Esophagus squamous epithelium (tissue), 5 donors: ENCODE measurements at places on chromosomes 3 and 15.

DNA sequence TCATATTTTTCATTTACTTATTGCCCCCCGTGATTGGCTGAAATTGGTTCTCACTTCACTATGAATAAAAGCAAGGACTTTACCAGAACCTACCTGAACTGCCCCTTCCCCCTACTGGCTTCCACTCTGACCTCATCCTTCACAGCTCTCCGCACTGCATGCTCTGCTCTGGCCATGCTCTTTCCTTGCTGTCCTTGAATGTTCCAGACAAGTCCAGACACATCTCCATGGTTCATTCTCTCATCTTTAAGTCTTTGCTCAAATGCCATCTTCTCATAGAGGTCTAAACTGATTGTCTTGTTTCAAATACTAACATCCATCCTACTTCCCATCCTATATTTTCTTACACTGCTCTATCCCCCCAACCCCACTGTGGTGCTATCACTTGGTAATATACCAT lies 129.4 kb downstream of the CHST2 start:
- no peak for DNase-seq

GRCh38 chr3:9204253-9204992 lies 45.0 kb downstream of the SRGAP3 start:
- no peak for DNase-seq

- DNase-seq = no peak
Observed at GRCh38 chr3:188119846-188120245, 34.1 kb upstream of the LPP start.

GRCh38 chr3:172635588-172635987 lies 75.3 kb downstream of the NCEH1 start:
- DNase-seq = no peak

DNA sequence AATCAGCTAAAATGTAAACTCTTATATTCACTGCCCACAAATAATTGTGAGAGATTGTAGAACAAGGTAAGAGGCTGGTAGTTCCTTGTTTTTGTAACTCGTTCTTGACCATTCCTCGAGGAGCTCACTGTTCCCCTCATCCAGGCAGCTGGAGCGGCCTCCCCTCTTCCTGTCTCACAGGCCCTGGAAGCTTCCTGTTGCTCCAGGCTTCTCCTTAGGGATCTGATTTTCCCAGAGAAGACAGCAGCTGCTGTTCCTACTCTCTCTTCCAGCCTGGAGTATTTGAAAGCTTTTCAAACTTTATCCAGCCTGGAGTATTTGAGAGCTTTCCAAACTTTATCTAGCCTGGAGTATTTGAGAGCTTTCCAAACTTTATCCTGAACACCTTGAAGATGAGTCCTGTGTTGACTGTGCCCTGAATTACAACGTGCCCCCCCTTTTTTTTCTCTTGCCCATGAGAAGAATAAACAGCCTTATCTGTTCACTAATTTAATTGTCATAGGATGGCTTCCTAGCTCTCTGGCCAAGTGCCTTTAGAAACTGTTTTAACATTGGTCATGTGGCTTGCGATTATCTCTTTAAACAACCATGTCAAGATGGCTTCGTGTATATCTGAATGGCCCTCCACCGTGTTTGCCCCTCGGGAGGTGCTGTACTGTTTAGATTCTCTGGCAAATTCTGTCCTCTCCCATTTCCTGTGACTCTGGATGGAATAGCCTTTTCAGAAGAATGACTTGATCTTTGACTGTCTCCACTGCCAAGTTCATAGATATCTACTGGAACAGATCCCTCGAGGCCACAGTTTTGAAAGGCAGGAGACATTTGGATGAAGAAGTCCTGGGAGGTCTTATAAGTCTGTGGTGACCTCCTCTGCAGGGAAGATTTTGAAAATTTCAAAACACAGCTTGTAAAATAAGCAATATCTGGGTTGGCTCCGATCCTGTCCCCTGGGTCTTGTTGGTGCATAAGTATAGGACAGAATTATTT lies 4.8 kb downstream of the ADAMTSL3 start:
- DNase-seq = no peak

GRCh38 chr3:103991461-103992115 lies 1375.1 kb upstream of the ALCAM start:
- DNase-seq = no peak

DNA sequence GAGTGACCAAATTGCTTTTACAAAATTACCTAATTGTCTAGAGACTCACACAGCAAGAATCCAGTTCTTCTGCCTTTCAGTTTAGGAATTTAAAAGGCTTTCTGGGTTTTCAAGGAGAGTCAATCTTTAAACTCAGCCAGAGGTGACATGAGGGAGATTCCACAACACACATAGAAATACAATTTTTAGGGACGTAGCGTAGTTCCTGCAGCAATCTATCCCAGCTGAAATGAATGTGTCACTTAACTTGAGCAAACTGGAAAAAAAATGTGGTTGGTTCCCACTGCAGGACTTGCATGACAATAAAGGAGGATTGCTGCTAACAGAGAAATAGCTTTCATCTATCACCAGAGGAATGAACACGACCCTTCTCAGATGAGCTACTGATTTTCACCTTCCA lies 269.7 kb downstream of the OTOL1 start:
- DNase-seq = no peak

DNA sequence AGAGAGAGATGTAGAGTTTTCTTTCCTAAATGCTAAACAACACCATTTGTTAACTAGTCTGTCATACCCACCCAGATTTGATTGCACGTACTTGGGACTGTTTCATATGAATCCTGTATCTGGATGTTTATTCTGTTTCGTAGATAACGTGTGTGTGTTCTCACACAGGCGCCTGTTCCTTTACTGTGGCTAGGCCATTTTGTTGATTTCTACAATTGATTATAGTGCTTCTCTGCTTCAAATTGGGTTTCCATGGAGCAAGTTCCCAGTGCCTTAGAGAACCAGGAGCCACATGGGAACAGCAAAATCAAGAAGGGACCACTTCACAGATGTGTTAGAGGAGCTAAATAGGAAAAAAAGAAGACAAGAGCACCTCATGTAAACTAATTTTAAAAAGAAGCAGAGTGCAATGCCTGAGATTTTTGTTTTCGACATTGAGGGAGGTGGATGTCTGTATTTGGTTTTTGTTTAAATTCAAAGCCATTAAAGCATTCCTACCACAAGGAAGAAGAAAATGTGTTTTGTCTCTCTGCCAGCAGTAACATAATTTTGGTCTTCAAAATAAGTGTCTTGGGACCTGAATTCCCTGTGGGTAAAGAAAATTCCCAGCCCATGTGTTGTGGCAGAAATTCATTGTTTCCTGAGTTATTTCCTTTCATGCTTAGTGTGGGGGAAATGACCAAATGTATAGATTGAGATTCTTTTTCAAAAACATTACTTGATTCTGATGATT lies 424.0 kb upstream of the C2CD4B start:
- no peak for DNase-seq

- DNase-seq = no peak
Observed at GRCh38 chr15:76345583-76345879, 9.0 kb downstream of the ISL2 start.

DNA sequence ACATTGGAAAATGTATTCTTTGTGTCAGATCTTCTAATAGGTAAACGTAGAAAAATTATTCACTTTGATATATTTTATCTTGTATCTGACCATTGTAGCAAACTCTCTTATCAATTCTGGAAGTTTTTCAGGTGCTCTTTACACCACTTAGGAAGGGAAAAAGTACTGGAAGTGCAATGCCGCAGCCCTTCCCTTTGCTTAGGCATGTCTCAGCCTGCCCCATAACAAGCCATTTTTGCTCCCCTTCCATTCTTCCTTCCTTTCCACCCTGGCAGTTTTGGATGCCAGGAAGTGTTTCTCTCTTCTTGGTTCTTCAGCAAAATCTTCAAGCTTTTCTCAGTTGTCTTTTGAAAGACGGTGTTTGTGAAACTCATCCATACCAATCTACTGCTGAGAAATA lies 34.9 kb upstream of the SLC9A9 start:
- DNase-seq = no peak

DNA sequence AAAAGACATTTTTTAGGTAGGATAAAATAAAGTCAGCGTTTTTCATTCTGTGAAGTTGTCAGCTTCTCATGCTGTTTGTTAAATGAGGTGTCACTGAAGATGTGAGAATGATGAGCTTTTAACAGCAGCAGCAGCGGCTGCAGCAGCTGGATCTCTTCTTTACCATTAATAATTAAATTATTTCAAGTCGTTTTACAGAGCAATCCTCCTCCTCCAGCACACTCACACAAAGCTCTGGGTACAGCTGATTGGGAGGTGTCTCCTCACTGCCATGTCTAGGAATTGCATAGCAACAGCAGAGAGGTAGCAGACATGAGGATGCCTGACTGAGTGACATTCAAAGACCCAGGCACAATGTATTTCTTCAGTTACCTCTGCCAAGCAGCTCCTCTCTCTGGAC lies 46.7 kb upstream of the PLAAT1 start:
- DNase-seq = no peak

- DNase-seq = no peak
Observed at GRCh38 chr3:78889348-78889747, 878.5 kb downstream of the ROBO1 start.

GRCh38 chr3:8371085-8371551 lies 130.5 kb upstream of the LMCD1 start:
- DNase-seq = no peak

GRCh38 chr3:39147711-39148434 lies 5.5 kb downstream of the CSRNP1 start:
- no peak for DNase-seq
